ENCODE measurements at places on chromosomes 16 and 17. TPM values are rescaled to one million over a fixed set of nuclear protein-coding genes. Genes with fewer than 3 reads are reported as not detected.

DNA sequence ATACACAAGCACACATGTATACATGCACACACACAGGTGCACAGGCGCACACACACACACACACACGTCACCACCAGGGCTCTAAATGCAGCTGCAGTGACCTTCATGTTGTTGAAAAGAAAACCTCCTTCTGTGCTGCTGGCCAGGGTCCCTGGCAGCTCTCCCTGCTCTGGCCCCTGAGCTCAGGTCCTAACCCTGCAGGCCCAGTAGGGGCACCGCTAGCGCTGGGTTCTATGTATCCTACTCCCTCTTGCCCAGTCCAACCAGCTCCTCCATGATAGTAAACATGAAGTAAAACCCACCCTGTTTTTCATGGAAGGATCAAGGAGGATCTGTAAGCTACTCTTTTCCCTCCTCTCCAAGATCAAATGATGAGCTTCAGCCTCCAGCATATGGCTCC is 172.8 kb downstream of the RBFOX3 start:
- DNase-seq = no peak

CNEP1R1 gene
- 33.4 TPM for polyA plus RNA-seq

GRCh38 chr16:424623-425081 is 797 bp upstream of the RAB11FIP3 start:
- no peak for DNase-seq

RNF157 gene
- polyA plus RNA-seq = 12.4 TPM

GRCh38 chr17:32461853-32462617 is 17.7 kb downstream of the PSMD11 start:
- no peak for DNase-seq

GRCh38 chr16:54309341-54309740 is 22.8 kb upstream of the IRX3 start:
- no peak for DNase-seq

GRCh38 chr16:8374586-8375231 is 215.6 kb downstream of the TMEM114 start:
- no peak for DNase-seq

- no peak for DNase-seq
These were observed 6.9 kb upstream of the MAPK7 start for GRCh38 chr17:19371259-19372010.

DNA sequence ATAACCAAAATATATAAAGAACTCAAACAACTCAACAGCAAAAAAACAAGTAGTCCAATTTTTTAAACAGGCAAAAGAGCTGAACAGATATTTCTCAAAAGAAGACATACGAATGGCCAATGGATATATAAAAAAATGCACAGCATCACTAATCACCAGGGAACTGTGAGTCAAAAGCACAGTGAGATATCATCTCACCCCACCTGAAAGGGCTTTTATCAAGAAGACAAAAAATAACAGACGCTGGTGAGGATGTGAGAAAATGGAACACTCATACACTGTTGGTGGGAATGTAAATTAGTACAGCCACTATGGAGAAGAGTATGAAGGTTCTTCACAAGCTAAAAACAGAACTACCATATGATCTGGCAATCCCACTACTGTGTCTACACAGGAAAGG is 7.4 kb downstream of the XYLT1 start:
- no peak for DNase-seq

GRCh38 chr17:48609759-48610281 is 997 bp downstream of the HOXB7 start:
- no peak for DNase-seq

- no peak for DNase-seq
These were observed 37.7 kb upstream of the TOB1 start for GRCh38 chr17:50903604-50904517.

GRCh38 chr16:49763826-49764225 is 92.1 kb downstream of the ZNF423 start:
- no peak for DNase-seq

ZFHX3 gene
- polyA plus RNA-seq = 26.9 TPM

GRCh38 chr17:45131616-45132319 is 547 bp downstream of the PLCD3 start:
- no peak for DNase-seq

DNA sequence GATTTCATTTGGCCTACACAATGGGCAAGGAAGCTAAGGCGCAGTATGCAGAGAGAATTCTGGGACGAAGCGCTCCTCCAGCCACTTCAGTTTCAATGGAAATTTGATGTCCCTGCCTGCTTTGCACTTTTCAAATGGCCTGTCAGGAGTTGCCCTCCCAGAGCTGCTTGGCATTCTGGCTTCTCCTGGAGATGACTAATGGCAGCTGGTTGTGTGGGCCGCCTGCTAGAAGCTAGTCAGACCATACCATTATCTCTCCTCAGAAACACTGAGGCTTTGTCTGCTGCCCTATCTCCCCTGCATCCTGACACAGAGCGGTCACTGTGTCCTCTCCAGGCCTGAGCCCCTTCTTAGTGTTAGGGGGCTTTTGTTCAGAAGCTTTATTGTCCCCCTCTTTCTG is 180.1 kb downstream of the SPECC1 start:
- DNase-seq = no peak

DNA sequence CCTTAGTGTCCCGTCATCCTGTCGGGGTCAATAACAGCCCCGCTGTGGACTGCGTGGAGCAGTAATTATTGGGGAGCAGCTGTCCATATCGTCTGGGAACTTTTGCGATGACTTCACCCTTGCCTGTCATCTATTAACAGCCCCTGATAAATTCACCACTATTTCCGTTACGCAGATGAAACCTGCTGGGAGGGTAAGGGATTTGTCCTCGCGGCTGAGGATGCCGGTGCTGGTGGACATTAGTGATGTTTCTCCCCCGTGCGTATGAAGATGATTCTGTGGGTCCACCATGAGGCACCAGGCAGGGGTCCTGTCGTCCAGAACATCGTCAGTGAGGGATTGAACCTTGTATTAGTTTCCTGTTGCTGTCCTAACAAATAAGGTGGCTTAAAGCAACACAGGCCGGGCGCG is 1.0 kb downstream of the FLYWCH2 start:
- DNase-seq = no peak

GRCh38 chr17:31291820-31292219 is 5.2 kb downstream of the OMG start:
- DNase-seq = no peak

DNA sequence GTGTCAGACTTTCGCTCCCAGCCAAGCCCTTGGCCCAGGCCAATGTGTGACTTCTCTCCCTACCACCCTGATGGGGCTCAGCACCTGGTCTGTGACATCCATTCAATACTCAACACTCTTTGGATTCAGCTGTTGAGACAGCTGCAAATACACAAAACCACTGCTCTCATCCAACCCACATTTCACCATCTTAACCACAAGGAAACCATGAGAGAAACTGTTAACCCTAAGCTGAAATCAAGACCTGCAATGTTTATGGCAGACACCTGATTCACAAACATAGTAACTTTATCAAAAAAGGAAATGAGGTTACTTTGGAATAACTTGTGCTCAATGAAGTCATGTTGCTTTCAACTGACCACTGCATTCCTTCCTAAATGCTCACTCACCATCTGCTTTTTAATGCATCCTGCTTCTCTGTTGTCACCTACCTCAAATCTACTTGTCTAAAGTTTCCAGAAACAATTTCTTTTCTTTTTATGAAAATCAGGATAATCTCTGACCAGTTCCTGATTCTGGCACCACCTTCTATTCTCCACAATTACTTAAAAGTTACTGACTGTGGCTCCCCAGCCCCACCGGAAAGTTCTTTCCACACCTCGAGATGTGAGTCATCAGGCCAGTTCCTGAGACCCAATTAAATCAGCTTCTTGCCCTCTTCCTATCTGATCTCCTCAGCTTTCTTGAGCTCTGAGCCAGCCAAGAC is 88.2 kb downstream of the NOG start:
- no peak for DNase-seq

DNA sequence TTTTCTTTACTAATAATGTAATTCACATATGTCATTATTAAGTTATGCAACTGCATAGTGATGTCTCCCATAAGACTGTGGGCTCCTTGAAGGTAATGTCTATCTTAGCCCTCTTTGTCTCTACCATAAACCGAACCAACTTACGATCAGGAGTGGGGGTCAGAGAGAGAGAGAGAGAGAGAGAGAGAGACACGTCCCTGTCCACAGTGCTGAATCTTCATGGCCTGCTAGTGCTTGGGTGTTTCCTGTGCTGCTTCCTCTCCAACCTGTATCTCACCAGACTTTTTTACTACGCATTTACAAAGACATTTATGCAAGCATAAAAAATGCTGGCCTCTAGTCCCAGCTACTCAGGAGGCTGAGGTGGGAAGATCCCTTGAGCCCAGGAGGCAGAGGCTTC is 52.2 kb upstream of the HAPSTR1 start:
- no peak for DNase-seq

DNA sequence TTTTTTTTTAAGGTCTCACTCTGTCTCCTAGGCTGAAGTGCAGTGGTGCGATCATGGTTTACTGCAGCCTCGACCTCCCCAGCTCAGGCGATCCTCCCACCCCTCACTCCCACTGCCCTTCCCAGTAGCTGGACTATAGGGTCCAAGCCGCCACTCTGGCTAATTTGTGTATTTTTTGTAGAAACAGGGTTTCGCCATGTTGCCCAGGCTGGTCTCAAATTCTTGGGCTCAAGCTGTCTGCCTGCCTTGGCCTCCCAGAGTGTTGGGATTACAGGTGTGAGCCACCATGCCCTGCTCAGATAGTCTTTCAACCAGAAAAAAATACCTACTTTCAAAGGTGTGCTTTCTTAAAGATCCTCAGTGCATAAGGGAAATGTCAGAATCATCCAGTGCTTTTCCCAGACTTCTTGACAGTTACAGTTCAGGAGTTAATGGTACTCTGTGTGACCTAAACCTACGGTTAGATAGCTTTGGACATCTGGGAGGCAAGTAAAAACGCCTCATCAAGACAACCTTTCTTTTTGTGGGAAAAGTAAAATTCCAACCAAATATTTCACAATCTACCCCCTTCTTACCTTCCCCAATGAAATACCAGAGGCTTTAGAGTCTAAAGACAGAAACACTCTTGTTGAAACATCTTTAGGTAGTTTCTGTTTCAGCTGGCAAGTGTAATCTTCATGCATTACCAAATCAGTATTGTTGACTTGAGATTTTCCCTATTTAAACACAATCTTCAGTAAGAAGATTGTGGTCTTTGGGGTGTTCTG is 6.8 kb downstream of the RSPRY1 start:
- no peak for DNase-seq

DNA sequence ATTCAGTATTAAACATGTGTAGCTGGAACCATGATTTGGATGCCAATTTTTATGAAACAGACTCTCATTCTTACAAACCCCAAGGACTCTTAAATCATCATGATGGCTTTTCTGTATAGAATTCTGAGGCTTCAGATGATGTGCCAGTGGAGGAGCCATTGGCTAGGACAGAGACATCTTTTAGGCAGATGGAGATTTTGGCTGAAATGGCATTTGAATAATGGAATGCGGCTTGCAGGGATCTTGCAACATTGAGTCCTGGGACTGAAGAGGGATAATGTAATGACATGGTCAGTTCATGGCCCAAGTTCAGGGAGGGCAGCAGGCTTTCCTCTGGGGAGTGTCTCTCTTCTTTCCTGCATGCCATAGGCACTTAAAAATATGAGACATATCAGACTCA is 172.4 kb downstream of the ABCA8 start:
- DNase-seq = no peak

FOXJ1 gene
- 26.8 TPM for polyA plus RNA-seq

- no peak for DNase-seq
These were observed 17.6 kb downstream of the SRCIN1 start for GRCh38 chr17:38587947-38588787.

- DNase-seq = no peak
These were observed 17.7 kb downstream of the PRAC1 start for GRCh38 chr17:48704361-48705248.

TBC1D3 gene
- polyA plus RNA-seq = not detected

All from left renal pelvis (tissue), 4 donors.